ENCODE measurements at places on chromosomes 6 and 20.

- DNase-seq: no peak
Observed at GRCh38 chr6:11778648-11779328, at the start of gene ADTRP. ADTRP (minus strand) TSS chr6:11778803; CDS start chr6:11778759, 44 bp downstream.

GRCh38 chr6:33602180-33602579 lies 18.9 kb upstream of the ITPR3 start:
- DNase-seq: no peak

GRCh38 chr6:155523821-155524651 lies 68.4 kb upstream of the NOX3 start:
- DNase-seq: no peak

- DNase-seq: no peak
Observed at GRCh38 chr6:162173466-162173865, 554.1 kb downstream of the PRKN start.

- no peak for DNase-seq
Observed at GRCh38 chr20:38620441-38620840, 18.8 kb downstream of the ARHGAP40 start.

DNA sequence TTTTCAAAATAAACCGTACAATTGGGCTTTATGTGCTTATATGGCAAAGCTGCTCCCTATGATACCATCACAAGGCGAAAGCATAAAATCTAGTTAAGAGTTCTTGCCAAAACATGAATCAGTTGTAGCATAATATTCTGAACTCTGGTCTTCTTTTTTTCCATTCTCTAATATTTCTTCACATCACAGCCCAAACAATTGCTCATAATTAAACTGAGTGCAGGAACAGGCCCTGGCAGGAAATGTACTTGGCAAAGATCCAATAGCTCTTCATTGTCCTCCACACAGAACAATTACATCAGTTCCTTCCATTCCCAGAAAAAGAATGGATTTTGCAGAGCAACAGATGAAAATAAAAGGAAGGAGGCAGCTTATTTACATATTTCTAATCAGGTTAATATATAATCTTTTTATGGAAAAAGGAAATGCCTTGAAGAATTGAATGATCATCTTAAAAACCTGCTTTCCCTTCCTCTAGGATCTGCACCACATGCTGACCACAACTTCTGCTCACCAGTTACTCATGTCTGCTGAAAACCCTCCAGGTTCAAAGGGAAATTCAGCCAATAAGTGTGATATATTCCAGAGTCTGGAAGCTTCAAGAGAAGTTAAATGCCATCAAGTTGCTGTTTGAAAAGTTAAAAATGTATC lies 123.3 kb upstream of the COL21A1 start:
- DNase-seq: no peak
